Activated CD4-positive, alpha-beta T cell treated with anti-CD3 and anti-CD28 coated beads, Interleukin-2, amount 10 ng/mL, durations not matched to agents 24 days and 14 days (primary cell): ENCODE measurements at places on chromosomes 7 and 10. TPM values are rescaled to one million over a fixed set of nuclear protein-coding genes. Genes with fewer than 3 reads are reported as not detected.

Gene CCL24
- total RNA-seq = not detected in 2 replicates

Gene MOGAT3
- not detected in 2 replicates for total RNA-seq

Gene HOXA10
- not detected in 2 replicates for total RNA-seq

Gene LRRC27
- total RNA-seq = 2.3 and 3.3 TPM in 2 replicates

Gene EN2
- total RNA-seq = not detected in 2 replicates

Gene PON1
- total RNA-seq = not detected in 2 replicates

Gene NEBL
- 0.42 and 0.59 TPM in 2 replicates for total RNA-seq

Gene NEUROG3
- total RNA-seq = not detected in 2 replicates

Gene RGS10
- 137 TPM in 2 replicates for total RNA-seq

Gene SUMF2
- 154 and 161 TPM in 2 replicates for total RNA-seq

Gene EEPD1
- total RNA-seq = 0.61 and 0.71 TPM in 2 replicates

Gene POLR2J2
- 17.8 and 20.2 TPM in 2 replicates for total RNA-seq

Gene USP6NL
- total RNA-seq = 0.83 and 0.84 TPM in 2 replicates
